ENCODE measurements at places on chromosomes 1 and 21. TPM values are rescaled to one million over a fixed set of nuclear protein-coding genes. Genes with fewer than 3 reads are reported as not detected.
A peak's percentile ranks its signal among the peaks of the same experiment; 100 is the strongest.

- H3K4me1 ChIP-seq = no peaks in the 10 kb centered on the region
- H3K27me3 ChIP-seq = peaks cover 15% of the 10 kb centered on the region
- DNase-seq = no peak
- no peak overlapping the region for H3K4me3 ChIP-seq
These were observed 3.2 kb downstream of the DPT start for GRCh38 chr1:168725831-168726230.

- peaks cover 15% of the 10 kb centered on the region for H3K36me3 ChIP-seq
- H3K27ac ChIP-seq = no peak overlapping the region
- DNase-seq = no peak
These were observed 26.7 kb downstream of the RTCA start for GRCh38 chr1:100292711-100293110.

DNA sequence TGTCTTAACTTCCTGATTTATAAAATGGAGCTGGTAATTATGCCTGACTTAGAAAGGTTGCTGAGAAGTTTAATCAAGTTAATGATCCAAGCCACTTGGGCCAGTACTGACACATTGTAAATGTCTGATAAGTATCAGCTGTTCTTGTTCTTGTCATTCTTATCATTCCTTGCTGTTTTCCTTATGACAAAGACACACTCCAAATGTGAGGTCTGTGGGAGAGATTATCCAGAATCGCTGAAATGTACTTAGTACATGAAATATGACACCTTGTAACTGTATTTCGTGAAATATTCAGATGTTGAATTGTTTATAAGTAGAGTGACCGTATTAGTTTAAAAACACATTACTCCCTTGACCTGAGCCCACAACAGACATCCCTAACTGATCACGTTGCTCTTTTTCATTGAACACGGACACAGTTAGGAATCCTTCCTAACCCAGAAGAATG, 6.1 kb downstream of the AADACL4 start:
- H3K27ac ChIP-seq = peak overlapping the region; percentile 24
- H3K27me3 ChIP-seq = peaks cover 39% of the 10 kb centered on the region
- DNase-seq = peak; percentile 54
- peaks cover 14% of the 10 kb centered on the region for H3K4me1 ChIP-seq

DNA sequence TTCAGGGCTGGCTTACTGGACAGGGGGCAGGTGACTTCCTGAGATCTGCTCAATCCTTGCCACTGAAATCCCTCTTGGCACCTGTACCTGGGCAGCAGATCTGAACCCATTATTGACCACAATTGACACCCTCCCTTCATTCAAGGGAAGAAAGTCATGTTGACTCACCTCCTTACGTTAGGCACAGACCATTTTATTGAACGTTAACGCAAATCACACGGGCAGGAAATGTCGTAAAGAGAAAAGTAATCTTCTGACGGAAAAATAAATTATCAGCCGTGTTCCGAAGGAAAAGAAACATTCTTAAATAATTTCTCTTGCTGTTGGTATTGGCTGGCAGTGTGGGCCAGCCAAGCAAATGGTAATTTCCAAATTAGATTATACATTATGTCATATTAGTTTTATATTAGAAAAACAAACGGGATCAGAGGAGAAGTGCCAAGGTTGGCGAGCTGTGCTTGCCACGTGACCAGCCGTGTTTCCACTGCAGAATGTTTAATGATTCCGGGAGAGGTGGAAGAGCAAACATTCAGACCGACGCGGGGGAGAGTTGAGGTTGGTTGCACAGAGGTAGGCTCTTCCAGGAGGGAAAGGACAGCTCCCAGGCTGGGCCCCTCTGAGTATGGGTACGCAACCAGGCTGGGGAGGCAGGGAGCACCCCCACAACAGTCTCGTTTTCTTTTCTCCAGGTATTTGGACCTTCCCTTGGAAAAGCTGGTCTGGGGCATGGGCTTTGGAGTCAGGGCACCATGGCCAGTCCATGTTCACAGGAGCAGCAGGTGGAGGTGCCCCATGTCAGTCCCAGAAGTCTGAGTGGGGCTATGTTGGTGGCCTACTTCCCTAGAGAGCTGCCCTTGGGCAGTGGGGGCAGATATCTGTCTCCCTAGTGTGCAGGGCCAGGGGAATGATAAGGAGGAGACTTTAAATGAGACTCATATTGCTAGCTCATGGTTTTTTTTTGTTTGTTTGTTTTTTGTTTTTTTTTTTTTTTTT, 121.1 kb downstream of the FOXD2 start:
- H3K27ac ChIP-seq = no peak overlapping the region
- H3K36me3 ChIP-seq = no peaks in the 10 kb centered on the region
- H3K4me1 ChIP-seq = peaks cover 27% of the 10 kb centered on the region
- H3K4me3 ChIP-seq = peak overlapping the region; percentile 28
- H3K27me3 ChIP-seq = peaks cover 31% of the 10 kb centered on the region
- DNase-seq = no peak

DNA sequence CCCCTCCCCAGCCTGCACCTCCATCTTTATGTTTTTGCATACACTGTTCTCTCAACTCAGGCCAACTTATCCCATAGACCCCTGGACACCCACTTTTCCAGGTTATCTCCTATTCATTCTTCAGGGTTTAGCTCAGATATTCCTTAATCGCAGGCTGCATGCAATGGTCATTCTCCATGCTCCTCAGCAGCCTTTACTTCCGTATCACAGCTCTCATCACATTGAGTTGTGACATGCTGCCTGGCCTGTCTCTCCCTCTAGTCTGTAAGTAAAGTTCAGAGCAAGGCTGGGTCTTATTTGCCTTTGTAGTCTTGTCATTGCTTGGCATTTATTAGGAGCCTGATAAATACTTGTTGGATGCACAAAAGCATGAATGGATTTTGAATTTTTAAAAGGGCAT, 6.9 kb downstream of the DNAJC6 start:
- peaks cover 2% of the 10 kb centered on the region for H3K27me3 ChIP-seq
- peaks cover 4% of the 10 kb centered on the region for H3K36me3 ChIP-seq
- no peak overlapping the region for H3K27ac ChIP-seq
- DNase-seq = no peak
- peaks cover 10% of the 10 kb centered on the region for H3K4me1 ChIP-seq
- no peak overlapping the region for H3K4me3 ChIP-seq

DNA sequence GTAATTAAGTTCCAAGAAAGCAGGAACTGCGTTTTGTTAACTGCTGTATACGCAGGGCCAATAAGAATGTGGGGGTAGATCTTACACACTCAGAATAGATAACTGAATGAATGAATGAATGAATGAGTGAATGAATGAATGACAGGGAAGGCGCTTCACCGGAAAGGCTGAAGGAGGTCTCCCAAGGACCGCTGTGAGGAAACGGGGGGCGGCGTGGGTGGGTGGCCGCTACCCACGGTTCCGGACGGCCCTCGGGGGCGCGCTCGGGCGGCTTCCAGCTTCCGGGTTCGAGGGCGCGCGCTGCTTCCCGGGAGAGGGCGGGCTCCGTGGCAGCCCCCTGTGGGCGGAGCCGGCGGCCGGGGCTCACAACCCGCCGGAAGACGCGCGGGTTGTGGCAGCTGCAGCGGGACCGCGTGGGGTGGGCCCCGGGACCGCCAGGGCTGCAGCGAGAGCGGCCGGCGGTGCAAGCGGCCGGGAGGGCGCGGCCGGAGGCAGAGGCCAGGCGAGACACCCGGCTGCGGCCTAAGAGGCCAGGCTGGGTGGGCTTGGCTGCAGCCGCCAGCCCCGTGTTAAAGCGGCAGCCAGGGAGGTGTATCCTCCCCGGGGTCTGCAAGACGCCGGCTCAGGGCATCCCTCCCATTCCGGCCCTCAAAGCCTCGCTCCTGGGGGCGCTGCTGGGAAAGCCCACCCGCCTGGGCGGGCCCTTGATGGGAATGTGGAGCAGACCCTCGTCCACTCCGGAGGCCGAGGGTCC, at the start of gene ZFP69:
ZFP69 (plus strand) TSS at position 367 of the 754 bp plus-strand sequence. CDS start 2,072 bp downstream, outside the sequence.
- H3K27ac ChIP-seq = peak within 1 kb of the TSS; percentile 25
- peaks cover 61% of the 10 kb centered on the region for H3K36me3 ChIP-seq
- DNase-seq = no peak

- H3K36me3 ChIP-seq = peaks cover 29% of the 10 kb centered on the region
- peak overlapping the region; percentile 99 for H3K27ac ChIP-seq
- peaks cover 10% of the 10 kb centered on the region for H3K27me3 ChIP-seq
These were observed 1.7 kb downstream of the PIP5K1A start for GRCh38 chr1:151199873-151200581.

DNA sequence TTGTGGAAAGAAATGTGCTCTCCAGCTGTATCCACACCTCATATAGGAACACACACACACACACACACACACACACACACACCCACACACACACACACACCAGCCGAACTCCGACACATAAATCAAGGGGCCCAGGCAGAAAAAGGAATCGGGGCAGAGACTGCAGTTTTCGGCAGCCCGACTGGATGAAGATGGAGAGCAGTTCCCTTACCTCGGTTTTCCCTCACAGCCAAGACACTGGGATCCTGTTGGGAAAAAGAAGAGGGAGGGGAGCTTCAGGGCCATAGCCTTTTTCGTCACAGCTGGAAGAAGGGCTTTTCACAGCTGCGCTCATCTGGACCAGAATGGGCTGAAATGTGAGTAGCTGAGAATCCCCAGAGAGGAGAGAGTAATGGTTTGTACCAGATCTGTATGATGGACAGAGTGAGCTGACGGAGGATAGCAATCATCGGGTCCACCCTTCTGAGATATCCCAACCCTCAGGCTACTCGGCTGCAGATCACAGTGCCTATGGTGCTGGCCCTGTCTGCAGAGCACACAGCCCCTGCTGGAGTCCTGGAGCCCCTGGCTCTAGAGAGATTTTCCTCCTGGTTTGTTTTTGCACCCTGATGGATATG, 37.7 kb downstream of the PIK3C2B start:
- no peak overlapping the region for H3K27ac ChIP-seq
- H3K4me1 ChIP-seq = no peaks in the 10 kb centered on the region

DNA sequence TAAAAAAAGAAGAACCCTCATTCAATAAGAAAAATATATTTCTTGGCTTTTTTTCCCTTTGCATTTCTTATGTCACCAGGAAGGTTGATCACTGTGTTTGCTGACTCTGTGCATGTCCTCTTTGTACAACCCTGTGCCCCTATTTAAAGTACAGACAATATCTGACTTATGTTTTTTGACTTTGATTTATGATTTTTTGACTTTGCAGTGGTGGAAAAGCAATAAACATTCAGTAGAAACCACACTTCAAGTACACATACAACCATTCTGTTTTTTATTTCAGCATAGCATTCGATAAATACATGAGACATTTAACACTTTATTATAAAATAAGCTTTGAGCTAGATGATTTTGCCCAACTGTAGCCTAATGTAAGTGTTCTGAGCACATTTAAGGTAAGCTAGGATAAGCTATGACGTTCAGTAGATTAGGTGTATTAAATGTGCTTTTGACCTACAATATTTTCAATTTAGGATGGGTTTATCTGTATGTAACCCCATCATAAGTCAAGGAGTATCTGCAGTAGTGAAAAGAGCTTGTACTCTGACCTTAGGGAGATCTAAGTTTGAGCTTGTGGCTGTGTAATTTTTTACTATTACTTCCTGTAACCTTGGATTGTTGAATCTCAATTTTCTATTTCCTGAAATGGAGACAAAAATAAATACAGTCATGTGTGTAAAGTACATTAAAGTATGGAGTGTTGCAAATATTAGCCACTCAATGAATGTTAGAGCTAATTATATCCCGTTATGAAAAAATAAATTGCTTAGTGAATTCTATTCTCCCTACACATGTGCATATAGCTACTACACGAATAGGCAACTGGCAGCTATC, 1.2 kb downstream of the RNASEL start:
- DNase-seq = no peak
- H3K36me3 ChIP-seq = peaks cover 5% of the 10 kb centered on the region
- peaks cover 2% of the 10 kb centered on the region for H3K27me3 ChIP-seq
- H3K27ac ChIP-seq = peak overlapping the region; percentile 96
- H3K4me3 ChIP-seq = peak overlapping the region; percentile 95

DNA sequence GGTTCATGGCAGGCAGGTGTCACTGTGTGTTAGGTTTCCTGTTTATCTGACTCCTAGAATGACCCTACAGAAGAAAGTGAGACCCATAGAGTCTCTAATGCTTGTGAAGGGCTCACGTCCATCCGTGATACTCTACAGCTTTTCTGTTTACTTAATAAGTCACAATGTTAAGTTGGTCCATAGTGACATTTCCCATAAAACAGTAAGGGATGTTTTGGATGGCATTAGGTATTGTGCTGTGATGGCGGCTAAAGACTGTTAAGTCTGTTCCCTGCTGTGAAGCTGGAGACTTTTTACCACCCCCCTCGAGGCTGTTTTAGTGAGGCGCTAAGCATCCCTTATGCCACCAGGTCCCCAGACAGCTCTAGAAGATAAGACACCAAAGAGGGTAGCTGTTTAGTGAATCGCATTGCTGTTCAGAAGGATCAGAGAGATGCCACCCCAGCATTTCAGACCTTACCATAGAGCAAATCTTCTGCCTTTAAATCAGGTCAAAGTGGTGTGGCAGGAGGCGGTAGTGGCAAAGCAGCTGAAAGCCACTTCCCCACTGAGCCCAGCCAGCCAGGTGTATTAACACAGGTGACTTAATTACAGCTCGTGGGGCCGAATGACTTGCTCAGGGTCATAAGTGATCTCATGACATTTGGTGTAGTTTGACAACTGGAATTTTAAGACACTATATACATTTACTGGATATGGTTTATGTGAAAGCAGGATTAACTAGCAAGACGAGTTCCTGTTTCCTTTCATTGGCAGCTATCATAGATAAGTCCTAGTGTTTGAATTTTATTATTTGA, 25.0 kb downstream of the SLC37A1 start:
- no peak overlapping the region for H3K27ac ChIP-seq
- DNase-seq = no peak
- H3K27me3 ChIP-seq = peaks cover 2% of the 10 kb centered on the region
- H3K4me3 ChIP-seq = no peak overlapping the region
- H3K36me3 ChIP-seq = no peaks in the 10 kb centered on the region

DNA sequence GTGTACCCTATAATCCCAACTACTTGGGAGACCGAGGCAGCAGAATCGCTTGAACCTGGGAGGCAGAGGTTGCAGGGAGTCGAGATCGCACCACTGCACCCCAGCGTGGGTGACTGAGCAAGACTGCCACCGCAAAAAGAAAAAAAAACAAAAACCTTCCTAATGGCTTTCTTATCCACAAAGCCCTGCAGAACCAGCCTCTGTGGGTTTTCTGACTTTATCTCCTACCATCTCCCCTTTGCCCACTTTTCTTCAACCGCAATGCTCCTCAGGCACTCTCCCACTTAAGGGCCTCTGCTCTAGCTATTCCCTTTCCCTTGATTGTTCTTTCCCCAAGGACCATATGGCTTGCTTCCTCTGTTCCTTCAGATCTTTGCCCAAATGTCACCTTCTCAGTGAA, 67.9 kb upstream of the PUM1 start:
- peaks cover 11% of the 10 kb centered on the region for H3K4me1 ChIP-seq
- H3K27me3 ChIP-seq = peaks cover 8% of the 10 kb centered on the region
- DNase-seq = no peak
- H3K36me3 ChIP-seq = no peaks in the 10 kb centered on the region
- H3K4me3 ChIP-seq = no peak overlapping the region
- no peak overlapping the region for H3K27ac ChIP-seq

- no peak overlapping the region for H3K27ac ChIP-seq
- no peaks in the 10 kb centered on the region for H3K27me3 ChIP-seq
- peaks cover 6% of the 10 kb centered on the region for H3K36me3 ChIP-seq
These were observed 16.1 kb downstream of the COL6A1 start for GRCh38 chr21:45997495-45998275.

- H3K4me3 ChIP-seq = no peak overlapping the region
- no peaks in the 10 kb centered on the region for H3K4me1 ChIP-seq
- DNase-seq = no peak
- H3K27me3 ChIP-seq = no peaks in the 10 kb centered on the region
- no peak overlapping the region for H3K27ac ChIP-seq
- peaks cover 4% of the 10 kb centered on the region for H3K36me3 ChIP-seq
These were observed 413.4 kb downstream of the DSCAM start for GRCh38 chr21:40433538-40433937.

Gene KCNE2
- total RNA-seq = not detected

Gene EPHB2
- 11.3 TPM for total RNA-seq

Gene OLFML3
- 68.1 TPM for total RNA-seq

Gene NBPF4
- total RNA-seq = not detected

Gene OLIG1
- not detected for total RNA-seq

Gene TDRD10
- not detected for total RNA-seq

Gene GPR52
- total RNA-seq = 0.27 TPM

Gene MAN1C1
- not detected for total RNA-seq

All from HFFc6 (cell line).